Activated gamma-delta T cell treated with Interleukin-2 at 50 U/mL for 16 hours (primary cell): ENCODE measurements at places on chromosomes 4 and X.

DNA sequence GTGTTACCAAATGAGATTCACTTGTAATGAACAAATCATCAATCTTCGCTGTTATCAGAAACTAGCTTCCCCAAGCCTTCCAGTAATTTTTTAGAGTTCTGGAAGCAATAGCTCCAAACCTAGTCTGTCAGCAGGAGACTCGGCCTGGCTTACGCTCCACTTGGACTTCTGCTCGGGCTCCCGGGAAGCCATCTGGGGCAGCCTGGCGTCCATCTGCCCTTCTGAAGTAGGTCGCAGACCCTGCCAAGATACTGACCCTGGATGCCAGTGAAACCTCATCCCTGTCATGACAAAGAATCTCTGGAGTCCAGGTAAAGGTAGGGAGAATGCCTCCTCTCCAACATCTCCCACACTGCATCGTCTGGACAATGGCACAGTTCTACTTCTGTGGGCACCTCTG is 493.8 kb upstream of the ZFP42 start:
- no peak for DNase-seq

DNA sequence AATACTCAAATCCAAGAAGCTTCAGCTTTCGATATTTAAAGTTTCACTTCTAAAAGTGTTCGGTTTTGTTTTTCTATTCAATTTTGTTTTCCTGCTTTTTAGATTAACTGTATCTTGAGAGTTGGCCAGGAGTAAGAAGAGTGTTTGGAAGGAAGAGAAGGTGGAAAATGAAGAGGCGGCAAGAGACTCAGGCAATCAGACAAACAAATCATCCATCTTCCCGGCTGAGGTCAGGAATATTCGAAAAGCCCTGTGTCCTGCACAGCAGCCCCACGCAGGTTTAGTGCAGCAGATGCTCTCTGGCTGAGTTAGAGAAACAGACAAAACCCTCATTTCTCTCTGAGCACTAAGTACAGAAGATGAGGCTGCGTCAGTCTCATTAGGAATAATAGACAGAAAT is 330.3 kb upstream of the NOCT start:
- no peak for DNase-seq

DNA sequence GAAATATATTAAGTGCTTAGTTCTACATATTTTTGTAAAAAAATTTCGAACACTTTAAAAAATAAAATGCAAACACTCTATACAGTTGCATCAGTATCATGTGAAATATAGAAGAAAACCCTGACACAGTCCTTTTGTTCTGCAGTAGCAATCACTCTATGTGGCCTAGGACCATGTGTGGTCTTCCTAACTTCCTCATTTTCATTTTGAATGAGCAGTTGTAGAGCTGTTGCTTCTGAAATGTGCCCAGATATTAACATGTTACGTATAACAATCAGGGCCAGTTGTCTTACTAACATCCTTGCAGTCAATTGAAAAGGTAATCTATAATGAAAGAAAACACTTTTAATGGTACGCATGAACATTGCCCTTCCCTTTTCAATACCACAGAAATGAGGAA is 107.9 kb downstream of the ZNF827 start:
- DNase-seq, result no peak

GRCh38 chr4:59060895-59061294 is 1950.7 kb upstream of the IGFBP7 start:
- no peak for DNase-seq

GRCh38 chr4:97987019-97987648 is 156.1 kb downstream of the STPG2 start:
- no peak for DNase-seq

DNA sequence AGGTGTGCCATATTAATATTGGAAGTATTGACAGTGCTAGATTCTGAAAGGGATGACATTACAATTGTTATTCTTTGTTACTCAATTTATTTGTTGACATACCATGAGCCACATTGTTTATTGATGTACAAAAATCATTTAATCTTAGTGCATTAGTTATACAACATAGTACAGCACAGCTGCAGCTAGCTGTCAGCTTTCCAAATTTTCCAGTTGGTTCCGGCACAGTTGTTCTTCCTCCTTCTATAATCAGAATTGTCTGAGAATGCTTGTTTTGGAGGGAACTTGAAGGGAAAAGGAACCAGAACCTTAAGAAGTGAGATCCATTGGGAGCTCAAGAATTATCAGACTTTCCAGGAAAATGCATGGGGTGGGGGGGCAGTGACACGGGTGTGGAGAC is 281.4 kb downstream of the ZIC3 start:
- DNase-seq, result no peak

- DNase-seq, result no peak
These were observed 66.6 kb upstream of the DDX60 start for GRCh38 chr4:168385142-168385490.

- DNase-seq, result no peak
These were observed 733.3 kb downstream of the RPA4 start for GRCh38 chrX:97616883-97617530.
